ENCODE measurements at places on chromosomes 13 and 19. TPM values are rescaled to one million over a fixed set of nuclear protein-coding genes. Genes with fewer than 3 reads are reported as not detected.

- DNase-seq = no peak
Observed at GRCh38 chr13:97182111-97182890, 39.8 kb upstream of the MBNL2 start.

GRCh38 chr13:83877651-83878355 lies 4.5 kb downstream of the SLITRK1 start:
- DNase-seq = no peak

DNA sequence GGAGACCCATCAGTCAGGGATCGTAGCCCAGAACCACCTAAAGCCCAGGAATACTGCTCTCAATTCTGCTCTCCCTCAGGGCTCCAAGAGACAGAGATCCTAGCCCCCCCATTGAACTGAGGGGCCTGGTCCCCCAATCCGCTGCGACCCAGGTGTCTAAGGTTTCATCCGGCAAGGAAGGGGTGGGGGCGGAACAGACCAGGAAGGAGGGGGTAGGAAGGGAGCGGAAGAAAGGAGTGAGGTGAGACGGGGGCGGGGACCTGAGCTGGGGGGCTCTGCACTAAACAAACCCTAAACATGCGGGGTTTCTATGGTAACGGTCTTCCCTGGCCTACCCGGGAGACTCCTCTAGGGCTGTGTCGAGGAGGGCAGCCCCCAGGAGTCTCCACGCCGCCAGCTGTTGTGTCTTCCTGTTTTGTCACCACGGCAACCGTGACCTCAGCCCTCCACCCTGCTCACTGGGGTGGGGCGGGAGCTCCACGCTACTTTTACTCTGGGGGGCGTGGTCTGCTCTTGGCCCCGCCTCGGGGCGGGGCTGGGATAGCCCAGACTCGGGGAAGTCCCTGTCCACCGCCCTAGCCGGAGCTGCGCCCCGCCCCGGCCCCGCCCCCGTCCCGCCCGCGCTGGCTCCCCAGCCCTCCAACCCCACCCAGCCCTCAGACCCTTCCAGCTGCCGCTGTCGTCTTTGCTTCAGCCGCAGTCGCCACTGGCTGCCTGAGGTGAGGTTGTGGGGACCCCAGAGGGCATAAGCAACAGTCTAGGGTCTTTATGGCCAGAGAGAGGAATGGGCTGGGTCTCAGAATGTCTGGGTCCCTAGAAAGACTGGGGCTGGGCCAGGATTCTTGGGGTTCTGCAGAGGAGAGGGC lies at the start of gene MYADM:
MYADM (plus strand) TSS at position 659 of the 866 bp plus-strand sequence. CDS start 5,647 bp downstream, outside the sequence.
- DNase-seq = peak; percentile 100

The ICAM5 gene
- not detected for total RNA-seq

The ZNF726 gene
- total RNA-seq = 3.5 TPM

The CYP2A7 gene
- not detected for total RNA-seq

DNA sequence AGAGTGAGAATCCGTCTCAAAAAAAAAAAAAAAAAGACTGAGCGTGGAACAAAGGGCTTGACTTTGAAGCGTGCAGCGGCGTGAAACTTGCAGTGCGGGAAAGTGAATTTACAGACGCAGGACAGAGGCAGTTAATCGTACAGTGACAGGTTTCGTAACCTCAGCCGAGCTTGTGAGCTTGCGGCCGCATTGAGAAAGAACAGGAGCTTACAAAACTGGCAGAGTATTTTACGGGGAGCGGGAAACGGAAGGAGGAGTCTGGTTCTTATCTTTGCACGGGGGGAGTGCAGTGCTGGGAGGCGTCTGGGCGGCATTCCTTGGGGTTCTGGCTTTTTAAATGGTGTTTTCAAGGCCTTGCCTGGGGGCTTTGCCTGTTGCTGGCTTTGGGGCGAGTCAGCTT lies 6.0 kb upstream of the BSG start:
- no peak for DNase-seq
